Aortic smooth muscle cell (primary cell): ENCODE measurements at places on chromosomes 3 and 15. TPM values are rescaled to one million over a fixed set of nuclear protein-coding genes. Genes with fewer than 3 reads are reported as not detected.

RHCG gene
- total RNA-seq = 0.13 TPM in 1 of 2 replicates, not detected in the other

CTSH gene
- total RNA-seq = 0.53 and 5.5 TPM in 2 replicates

CSPG4 gene
- total RNA-seq = 23.8 and 58.4 TPM in 2 replicates

ADAMTS7 gene
- total RNA-seq = 8.7 and 24.1 TPM in 2 replicates

GATM gene
- total RNA-seq = 0.37 and 0.40 TPM in 2 replicates

SNX22 gene
- 0.06 and 0.13 TPM in 2 replicates for total RNA-seq

LINGO1 gene
- under 0.01 TPM in 2 replicates for total RNA-seq

HDC gene
- total RNA-seq = not detected in 2 replicates

NCKIPSD gene
- total RNA-seq = 9.2 and 12.3 TPM in 2 replicates

SLC22A13 gene
- 0.13 and 0.31 TPM in 2 replicates for total RNA-seq

CCDC39 gene
- under 0.01 and 0.12 TPM in 2 replicates for total RNA-seq

TMEM40 gene
- not detected in 2 replicates for total RNA-seq

NOX5 gene
- 0.13 and 0.19 TPM in 2 replicates for total RNA-seq

PTPN9 gene
- total RNA-seq = 19.2 and 24.4 TPM in 2 replicates

SCG5 gene
- total RNA-seq = 8.1 and 11.1 TPM in 2 replicates

RASL12 gene
- total RNA-seq = 0.06 TPM in 1 of 2 replicates, not detected in the other
